Islet precursor cell (in vitro differentiated cells): ENCODE measurements at places on chromosomes 5 and 9.
A peak's percentile ranks its signal among the peaks of the same experiment; 100 is the strongest.

DNA sequence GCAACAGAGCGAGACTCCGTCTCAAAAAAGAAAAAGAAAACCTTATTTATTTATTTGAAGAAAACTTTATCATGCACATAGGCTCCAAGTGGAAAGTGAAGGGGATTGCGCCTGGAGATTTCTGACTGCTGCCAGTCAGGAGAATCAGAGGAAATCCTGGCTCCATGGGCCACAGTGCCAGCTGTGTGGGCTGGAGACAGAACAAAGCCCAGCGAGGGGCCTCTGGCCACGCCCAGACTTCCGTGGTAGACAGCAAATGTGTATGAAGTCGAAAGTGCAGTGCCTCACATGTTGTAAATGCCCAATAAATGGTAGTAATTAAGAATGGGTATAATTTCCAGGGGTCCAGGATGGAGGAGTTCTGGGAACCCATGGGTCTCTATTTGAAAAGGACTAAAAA is 75.8 kb upstream of the WWC1 start:
- no peak for DNase-seq

DNA sequence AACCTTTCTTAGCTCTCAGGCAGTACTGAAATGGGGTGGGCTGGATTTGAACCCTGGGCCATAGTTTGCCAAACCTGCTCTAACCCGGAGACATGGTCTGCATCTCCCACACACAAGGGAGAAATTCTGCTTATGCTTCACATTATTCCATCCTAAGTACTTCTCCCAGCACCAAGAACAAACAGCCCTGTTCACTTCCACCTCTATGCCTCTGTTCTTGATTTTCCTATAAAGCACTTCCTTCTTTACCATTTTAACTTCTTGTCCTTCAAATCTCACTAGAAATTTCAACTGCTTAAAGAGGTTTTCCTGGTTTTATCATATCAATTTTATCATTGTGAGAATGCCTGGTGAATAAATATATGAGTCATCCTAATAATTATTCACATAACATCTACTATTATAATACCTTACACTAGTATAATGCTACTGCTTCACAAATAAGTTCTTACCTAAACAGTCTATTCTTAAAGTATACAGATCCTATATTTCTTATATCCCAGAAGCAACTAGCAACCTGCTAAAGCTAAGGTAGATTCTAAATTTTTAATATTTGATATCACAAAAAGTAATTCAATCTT is 12.7 kb downstream of the FEM1C start:
- DNase-seq = no peak

GRCh38 chr9:117224695-117225094 is 190.2 kb downstream of the ASTN2 start:
- peak; percentile 75 for DNase-seq

GRCh38 chr5:173733425-173733824 is 117.0 kb upstream of the BOD1 start:
- DNase-seq = no peak

GRCh38 chr9:133928248-133928764 is 63.8 kb downstream of the VAV2 start:
- DNase-seq = no peak

GRCh38 chr5:54580997-54581811 is 63.6 kb downstream of the SNX18 start:
- DNase-seq = no peak

DNA sequence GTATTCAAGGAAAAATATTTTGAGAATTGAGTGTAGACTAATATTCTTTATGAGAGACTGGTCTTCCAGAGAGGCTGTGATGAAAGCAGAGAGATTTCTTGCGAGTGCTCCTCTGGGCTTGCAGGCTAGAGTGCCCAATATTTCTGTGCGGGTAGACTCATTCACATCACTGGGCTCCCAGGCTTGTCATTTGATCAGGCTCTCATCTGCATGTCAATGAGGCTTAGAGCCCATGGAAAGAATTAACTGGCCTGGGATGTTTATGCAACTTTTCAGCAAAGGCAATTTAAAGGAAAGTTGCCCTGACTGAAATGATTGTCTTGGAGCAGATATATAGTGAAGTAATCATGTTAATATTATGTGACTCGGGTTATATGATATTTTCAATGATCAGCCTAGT is 42.3 kb downstream of the SNCAIP start:
- DNase-seq = no peak

DNA sequence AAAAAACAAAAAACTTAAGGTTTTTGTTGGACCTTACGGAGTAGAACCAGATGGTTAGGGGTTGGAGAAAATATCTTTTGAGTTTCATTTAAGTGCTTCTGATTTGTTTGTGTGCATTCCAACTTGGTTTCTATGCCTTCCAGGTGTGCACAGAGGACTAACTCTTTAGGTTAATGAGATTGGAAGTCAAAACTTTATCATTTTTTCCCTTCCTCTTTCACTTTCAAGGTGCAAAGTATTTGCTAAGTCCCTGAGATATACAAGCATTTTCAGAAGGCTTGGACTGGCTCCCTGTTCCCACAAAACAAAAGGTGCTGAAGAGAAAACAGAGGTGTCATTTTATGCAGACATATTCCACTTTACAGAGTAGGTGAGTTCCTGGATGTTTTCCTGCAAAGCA is 30.3 kb upstream of the CER1 start:
- no peak for DNase-seq

DNA sequence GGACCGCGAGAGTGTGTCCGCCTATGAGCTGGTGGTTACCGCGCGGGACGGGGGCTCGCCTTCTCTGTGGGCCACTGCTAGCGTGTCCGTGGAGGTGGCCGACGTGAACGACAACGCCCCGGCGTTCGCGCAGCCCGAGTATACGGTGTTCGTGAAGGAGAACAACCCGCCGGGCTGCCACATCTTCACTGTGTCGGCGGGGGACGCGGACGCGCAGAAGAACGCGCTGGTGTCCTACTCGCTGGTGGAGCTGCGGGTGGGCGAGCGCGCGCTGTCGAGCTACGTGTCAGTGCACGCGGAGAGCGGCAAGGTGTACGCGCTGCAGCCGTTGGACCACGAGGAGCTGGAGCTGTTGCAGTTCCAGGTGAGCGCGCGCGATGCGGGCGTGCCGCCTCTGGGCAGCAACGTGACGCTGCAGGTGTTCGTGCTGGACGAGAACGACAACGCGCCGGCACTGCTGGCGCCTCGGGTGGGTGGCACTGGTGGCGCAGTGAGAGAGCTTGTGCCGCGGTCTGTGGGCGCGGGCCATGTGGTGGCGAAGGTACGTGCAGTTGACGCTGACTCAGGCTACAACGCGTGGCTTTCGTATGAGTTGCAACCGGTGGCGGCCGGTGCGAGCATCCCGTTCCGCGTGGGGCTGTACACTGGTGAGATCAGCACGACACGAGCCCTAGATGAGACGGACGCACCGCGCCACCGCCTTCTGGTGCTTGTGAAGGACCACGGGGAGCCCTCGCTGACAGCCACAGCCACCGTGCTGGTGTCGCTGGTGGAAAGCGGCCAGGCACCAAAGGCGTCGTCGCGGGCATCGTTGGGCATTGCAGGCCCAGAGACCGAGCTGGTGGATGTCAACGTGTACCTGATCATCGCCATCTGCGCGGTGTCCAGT is 1.8 kb downstream of the PCDHA7 start:
- DNase-seq = no peak

- DNase-seq = no peak
These were observed 34.9 kb upstream of the FCHO2 start for GRCh38 chr5:72920690-72921502.

GRCh38 chr5:139251281-139251687 is 42.3 kb upstream of the MATR3 start:
- no peak for DNase-seq

DNA sequence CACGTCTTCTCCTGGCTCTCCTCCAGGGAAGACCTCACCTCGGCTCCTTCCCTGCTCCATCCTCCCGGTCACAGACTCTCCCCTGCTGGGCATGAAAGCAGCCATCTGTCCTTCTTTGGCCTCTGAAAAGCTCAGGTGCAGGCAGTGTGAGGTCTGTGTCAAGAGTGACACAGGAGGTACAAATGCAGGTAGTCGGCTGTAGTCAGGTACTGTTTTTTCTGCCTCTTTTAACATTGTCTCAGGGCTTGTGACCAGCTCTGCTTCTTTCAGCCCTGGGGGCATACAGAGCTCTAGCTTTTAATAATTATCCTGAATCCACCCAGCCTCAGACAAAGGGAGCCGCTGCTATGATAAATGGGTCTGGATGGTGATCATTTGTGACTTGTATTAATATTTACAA is 46.4 kb downstream of the C5orf15 start:
- DNase-seq = peak; percentile 77

DNA sequence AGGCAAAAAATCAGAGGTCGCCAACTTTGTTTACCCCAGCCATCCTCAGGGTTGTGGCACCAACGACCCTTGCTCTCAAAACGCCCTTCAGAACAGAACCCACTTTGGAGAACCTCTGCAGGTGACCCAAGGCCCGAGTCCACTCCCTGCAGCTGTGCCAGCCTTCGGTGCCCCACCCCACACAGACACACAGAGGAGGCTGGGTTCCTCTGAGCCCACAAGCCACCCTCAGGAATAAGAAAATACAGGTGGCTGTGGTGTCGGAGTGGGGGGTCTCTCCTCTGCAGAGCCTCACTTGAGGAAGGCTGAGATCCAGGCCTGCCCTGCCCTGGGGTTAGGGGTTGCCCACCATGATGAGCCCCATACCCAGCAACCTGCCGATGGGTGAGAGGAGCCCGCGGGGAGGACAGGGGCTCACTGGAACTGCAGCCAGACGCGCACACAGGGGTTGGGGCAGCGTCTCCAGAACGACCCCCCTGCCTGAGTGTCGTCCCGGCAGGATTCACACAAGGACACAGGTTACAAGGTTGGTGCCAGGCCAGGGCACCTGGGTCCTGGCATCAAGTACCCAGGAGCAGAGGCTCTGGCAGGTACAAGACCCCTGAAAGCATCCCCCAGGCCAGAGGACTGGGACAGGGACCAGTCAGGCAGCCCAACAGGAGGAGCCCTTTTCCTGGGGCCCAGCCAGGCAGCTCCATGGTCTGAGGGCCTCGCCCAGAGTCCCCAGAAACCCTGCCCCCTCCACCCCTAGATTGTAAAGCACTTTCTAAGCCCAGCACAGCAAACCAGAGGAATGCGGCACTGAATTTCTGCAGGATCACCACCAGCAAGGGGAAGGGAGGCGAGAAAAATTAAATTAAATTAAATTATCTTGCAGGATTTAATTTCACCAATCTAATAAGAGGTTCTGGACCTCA is 40.0 kb downstream of the NACC2 start:
- DNase-seq = no peak

GRCh38 chr9:99167119-99167518 is 54.6 kb downstream of the ALG2 start:
- DNase-seq = no peak

GRCh38 chr9:16871336-16872151 is 1.1 kb upstream of the BNC2 start:
- DNase-seq = peak; percentile 73

DNA sequence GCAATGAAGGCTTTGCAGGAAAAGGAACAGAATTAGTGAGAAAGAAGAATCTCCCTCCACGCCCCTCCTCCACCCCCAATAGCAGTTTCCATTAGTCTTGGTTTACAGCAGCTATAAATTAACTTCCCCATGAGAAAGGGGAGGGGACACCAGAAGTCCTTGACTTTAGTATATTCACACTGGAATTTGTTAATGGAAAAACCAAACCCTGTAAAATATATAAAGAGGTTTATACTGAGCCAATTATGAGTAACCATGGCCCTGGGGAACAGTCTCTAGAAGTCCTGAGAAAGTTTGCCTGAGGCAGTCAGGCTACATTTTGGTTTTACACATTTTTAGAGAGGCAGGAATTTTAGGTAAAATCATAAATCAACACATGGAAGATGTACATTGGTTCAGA is 88.5 kb downstream of the ALDH1A1 start:
- no peak for DNase-seq

- DNase-seq = no peak
These were observed 53.1 kb downstream of the NSD1 start for GRCh38 chr5:177186645-177187044.

DNA sequence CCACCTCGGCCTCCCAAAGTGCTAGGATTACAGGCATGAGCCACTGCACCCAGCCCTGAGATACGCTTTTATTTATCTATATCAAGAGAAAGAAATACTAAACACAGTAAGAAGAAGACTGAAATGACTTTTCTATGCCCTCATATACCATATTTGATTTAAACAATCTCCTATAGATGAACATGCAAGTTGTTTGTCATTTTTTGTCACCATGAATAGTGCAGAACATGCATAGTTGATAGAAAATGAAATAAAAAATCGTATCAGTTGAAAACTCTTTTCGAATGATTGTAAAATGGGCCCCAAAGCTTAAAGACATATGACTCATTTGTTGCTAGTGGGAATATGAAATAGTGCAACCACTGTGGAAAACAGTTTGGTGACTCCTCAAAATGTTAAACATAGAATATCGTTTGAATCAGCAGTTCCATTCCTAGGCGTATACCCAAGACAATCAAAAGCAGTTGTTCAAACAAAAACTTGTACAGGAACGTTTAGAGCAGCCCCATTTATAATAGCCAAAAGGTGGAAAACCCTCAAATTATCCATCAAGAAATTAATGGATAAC is 61.4 kb upstream of the ANKH start:
- DNase-seq = no peak

DNA sequence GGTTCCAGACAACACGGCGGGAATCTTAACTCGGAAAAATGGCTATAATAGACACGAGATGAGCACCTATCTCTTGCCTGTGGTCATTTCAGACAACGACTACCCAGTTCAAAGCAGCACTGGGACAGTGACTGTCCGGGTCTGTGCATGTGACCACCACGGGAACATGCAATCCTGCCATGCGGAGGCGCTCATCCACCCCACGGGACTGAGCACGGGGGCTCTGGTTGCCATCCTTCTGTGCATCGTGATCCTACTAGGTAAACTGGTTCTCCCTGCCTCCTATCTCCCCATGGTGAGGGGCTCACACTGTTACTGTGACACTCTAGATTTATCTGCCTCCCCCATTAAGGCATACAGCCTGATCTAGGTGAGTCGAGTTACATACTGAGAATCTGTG is 124.2 kb downstream of the CDH6 start:
- peak; percentile 82 for DNase-seq

GRCh38 chr5:23639326-23639725 is 131.9 kb downstream of the PRDM9 start:
- no peak for DNase-seq

DNA sequence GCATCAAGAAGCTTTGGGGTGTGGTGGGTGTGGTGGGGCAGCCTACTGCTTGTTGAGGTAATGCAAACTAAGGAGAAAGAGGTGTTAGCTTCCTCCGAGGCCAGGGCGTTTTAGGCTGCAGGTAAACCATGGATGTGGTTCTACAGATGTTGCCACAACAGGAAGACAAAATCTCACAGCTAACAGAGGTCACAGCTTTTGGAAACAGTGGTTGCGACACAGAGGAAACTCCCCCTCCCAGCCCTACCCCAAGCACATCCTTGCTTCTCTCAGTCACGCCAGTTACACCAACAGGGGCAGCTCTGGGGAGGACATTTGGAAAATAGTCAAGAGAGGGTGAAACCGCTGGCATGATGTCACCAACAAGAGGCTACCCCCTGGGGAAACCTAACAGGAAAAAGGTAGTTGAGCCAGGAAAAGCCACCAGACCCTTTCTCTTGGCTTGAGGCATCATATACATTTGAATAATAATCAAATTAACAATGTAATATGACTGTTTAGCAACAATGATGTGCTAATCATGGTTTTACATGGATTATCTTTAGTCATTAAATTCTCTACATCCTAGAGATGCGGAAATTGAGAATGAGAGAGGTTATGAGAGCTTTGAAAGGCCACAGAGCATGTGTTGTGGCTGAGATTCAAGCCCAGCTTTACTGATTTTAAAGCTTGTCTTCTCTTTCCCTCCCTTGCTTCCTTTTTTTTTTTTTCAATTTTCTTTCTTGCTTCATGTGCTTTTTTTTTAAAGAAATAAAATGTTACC is 82.2 kb upstream of the IL12B start:
- DNase-seq = no peak
